ENCODE measurements at places on chromosomes 5 and 9. TPM values are rescaled to one million over a fixed set of nuclear protein-coding genes. Genes with fewer than 3 reads are reported as not detected.

The ANXA1 gene
- 603 TPM for total RNA-seq

The PCDHB6 gene
- 0.39 TPM for total RNA-seq

The ITGA2 gene
- total RNA-seq: 39.6 TPM

The TRPM3 gene
- total RNA-seq: 0.39 TPM

The NRARP gene
- total RNA-seq: not detected
